ENCODE measurements at places on chromosomes 11 and 22.

DNA sequence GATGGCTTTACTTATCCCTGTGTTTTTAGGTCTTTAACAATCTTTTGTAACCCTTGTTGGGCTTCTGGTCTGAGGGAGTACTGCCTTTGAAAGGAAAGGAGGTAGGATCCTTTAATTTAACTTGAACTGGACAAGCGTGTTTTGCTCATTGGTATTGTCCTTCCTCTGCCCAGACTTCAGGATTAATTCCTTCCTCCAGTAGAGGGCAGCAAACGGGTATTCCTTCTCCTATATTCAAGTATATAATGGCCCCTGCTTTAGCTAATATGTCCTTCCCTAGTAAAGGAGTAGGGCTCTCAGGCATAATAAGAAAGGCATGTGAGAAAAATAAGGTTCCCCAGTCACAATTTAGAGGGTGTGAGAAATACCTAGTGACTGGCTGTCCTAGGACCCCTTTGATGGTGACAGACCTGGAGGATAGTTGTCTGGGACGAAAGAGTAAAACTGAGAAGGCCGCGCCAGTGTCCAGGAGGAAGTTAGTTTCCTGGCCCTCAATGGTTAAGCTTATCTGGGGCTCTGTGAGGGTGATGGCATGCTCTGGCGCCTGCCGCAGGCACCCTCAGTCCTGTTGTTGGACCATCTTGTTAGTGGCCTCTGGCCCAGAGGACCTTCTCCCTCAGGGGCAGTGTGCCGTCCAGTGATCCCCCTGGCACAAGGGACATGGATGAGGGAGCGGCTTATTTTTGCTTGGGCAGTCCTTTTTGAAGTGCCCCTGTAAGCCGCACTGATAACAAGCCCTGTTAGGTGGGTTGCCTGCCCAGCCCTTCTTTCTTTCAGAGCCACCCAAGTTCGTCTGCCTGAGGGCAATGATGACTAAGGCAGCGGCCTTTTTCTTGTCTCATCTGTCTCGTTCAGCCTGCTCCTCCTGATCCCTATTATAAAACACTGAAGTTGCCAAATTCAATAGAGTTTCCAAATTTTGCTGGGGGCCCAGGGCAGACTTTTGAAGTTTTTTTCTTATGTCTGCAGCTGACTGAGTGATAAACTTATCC lies 51.8 kb downstream of the C11orf71 start:
- DNase-seq, result no peak

DNA sequence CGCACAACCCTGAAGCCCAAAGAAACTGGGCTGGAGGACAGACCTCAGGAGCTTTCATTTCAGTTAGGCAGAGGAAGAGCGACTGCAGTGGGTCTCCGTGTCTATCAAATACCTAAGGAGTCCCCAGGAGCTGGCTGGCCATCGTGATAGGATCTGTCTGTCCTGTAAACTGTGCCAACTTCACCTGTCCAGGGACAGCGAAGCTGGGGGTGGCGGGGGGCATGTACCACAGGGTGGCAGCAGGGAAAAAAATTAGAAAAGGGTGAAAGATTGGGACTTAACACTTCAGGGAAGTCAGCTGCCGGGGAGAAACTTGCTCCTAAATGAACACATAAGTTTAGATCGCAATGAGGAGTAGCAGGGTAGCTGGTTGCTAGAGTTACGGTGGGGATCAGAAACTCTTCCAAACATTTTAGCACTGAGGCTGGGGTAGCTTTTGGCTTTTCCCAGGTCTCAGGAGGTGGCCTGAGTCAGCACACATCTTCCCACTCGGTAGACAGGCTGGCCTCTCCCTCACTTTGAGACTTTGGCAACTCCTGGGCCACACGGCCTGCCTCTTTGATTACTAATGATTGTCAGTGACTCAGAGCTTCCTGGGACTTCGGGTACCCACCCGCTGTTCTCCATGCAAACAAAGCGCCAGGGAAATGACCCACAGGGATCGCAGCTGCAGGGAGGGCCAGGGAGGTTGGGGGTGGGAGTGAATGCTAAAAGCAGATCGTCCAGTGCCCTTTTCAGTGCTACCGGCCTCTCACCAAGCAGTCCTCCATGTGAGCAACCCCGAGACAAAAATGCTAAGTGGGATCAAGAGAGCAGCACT lies 2.9 kb upstream of the MTFP1 start:
- DNase-seq, result no peak

- no peak for DNase-seq
These were observed 1.6 kb upstream of the BRD1 start for GRCh38 chr22:49829044-49829853.

GRCh38 chr11:78642979-78643675 lies 68.5 kb upstream of the NARS2 start:
- no peak for DNase-seq

DNA sequence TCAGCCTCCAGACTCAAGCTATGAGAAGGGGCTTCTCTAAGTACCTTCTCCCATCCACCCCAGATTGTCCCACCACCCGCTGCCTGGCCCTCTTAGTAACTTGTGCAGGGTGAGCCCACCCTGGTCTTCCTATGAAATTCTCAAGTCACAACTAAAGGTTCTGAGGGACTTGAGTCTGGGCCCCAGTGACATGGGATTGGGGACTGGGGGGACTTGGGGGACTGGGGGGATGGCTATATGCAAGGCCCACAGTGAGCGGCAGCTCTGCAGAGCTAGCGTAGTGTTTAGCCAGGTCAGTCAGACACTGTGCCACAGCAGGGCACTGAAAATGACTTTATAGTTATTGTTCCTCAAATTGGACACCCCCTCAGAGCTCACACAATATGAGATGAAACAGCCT lies 622.3 kb upstream of the CADM1 start:
- DNase-seq, result no peak

GRCh38 chr11:94132152-94132558 lies 3.5 kb downstream of the PANX1 start:
- no peak for DNase-seq

GRCh38 chr22:20514658-20515406 lies 7.4 kb downstream of the MED15 start:
- no peak for DNase-seq

GRCh38 chr11:85718991-85719807 lies 33.2 kb upstream of the CCDC89 start:
- DNase-seq, result no peak

DNA sequence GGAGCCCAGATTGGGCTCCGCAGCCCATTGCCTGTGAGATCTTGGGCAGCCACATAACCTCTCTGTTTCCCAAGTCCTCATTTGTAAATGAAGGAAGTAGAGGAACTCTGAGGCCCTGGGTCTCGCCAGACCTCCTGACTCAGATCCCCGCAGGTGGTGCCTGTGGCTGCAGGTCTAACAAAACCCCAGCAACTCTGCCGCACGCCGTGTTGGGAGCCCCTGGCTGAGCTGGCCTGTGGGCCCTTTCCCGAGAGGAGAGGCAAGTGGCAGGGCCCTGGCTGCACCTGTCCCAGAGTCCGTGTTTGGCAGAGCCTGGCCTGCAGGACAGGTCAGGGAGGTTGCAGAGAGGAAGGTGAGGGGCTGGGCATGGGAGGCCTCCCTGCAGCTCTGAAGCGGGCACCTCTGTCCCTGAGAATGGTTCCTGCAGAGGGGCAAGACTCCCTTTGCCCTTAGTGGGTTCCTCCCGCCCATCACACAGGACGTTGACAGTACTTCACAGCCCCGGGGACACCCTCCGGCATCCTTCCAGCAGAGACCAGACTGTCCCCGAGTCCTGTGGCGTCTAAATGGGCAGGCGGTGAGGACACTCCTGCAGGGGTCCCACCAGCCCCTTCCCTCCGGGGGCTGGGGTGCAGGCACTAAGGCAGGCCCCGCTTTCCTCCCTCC lies 67.7 kb downstream of the ARHGAP8 start:
- no peak for DNase-seq

DNA sequence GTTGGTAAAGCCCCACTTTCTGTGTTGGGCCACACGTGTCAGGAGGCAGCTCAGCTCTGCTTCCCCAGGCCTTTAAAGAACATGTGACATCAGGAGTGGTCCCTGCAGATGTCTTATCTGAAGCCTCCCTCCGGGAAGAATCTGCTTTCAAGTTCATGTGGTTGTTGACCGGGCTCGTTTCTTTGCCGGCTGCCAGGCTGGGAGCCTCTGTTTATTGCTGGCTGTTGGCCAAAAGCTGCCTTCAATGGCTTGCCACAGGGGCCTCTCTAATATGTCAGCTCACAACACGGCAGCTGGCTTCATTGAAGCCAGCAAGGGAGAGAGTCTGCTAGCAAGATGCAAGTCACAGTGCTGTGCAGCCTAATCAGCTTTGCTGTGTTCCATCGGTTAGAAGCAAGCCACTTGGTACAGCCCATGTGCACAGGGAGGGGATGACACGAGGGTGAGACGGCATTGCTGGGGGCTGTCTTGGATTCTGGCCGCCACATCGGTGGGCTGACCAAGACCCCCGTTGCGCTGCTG lies 14.6 kb downstream of the MRGPRF start:
- DNase-seq, result no peak

GRCh38 chr11:57432149-57432561 lies 5.2 kb upstream of the SLC43A3 start:
- DNase-seq, result no peak

DNA sequence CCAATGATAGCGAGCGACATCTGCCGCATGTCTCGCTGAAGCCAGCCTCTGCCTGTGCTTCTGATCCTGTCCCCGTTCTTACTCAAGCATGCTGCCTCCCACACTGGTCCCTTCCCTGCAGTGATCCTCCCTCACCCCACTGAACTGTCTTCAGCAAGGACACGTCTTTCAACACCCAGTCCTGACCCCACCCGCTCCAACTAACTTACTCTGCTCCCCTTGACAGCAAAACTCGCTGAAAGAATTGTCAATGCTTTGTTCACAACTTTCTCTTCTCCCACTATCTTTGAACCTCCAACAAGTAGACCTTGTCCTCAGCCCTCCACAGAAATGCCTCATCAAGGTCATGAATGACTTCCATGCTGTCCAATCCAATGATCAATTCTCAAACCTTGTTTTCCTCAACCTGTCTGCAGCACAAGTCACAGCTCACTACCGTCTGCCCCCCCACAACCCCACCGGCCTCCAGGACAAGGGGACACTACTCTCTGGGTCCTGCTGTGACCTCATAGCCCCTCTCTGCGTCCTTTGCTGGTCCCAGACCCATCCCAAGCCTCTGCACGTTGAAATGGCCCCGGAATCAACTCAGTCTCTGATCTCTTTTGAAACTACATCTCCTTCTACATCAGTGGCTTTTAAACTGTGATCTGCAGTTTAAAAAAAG lies 108.0 kb downstream of the MICAL3 start:
- no peak for DNase-seq

GRCh38 chr11:3164138-3164551 lies 965 bp downstream of the OSBPL5 start:
- no peak for DNase-seq

- DNase-seq, result no peak
These were observed 13.5 kb downstream of the IL18BP start for GRCh38 chr11:72012091-72012630.

GRCh38 chr11:117627259-117627658 lies 169.8 kb downstream of the DSCAML1 start:
- DNase-seq, result no peak

GRCh38 chr22:41300661-41301060 lies 664 bp upstream of the ZC3H7B start:
- no peak for DNase-seq

DNA sequence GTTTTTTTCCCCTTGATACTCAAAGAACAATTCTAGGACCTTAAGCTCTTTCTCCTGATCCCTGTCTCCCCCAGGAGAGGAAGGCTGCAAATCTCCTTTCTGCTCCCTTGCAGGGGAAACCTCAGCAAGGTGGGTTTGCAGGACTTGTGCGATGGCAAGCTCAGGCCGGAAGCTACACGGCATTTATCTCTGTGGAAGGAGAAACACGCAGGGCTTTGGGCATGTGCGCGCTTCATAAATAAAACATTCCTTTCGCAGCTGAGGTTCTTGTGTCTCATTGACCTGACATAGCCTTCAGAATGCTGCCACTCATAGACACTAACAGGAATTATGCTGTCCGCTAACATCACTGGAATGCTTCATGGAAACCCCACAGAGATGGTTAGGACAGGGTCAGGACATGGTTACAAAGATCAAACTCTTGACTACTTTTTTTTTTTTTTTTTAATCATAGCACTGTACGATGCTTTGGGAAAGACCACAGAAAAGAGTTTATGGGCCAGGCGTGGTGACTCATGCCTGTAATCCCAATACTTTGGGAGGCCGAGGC lies 42.6 kb downstream of the SLN start:
- no peak for DNase-seq

DNA sequence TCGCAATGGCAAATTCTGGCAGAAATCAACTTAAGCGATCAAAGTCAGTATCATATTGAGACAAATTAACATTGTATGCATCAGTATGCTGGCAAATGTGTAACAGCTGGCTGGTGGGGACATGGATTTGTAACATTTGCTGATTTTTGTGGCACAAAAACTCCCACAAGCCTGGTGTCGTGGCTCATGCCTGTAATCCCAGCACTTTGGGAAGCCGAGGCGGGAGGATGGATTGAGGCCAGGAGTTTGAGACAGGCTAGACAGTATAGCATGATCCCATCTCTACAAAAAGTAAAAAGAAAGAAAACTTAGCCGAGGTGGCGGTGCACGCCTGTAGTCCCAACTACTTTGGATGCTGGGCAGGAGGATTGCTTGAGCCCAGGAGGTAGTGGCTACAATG lies 17.6 kb upstream of the HDHD5 start:
- DNase-seq, result no peak

GRCh38 chr11:126167488-126167887 lies 44.0 kb downstream of the RPUSD4 start:
- no peak for DNase-seq

DNA sequence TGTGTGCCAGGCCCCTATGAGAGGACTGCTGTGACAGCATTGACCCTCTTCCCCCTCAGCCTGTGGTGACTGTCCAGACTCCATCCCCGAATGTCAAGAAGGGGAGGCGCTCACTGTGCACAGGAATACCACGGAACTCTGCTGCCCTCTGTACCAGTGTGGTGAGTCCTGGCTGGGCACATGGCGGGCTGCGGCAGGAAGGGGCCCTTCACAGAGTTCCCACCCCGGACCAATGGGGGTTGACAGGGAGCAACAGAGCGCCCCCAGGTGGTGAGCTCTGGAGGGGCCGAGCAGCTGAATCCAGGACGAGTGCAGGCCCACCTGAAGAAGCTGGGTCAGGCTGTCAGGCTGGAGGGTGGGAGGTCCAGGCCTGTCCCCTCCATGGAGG lies 83.8 kb upstream of the MYOD1 start:
- DNase-seq, result no peak

- DNase-seq, result no peak
These were observed 17.2 kb downstream of the SYNGR1 start for GRCh38 chr22:39367035-39367434.

GRCh38 chr11:34623463-34623862 lies 2.6 kb downstream of the EHF start:
- no peak for DNase-seq

DNA sequence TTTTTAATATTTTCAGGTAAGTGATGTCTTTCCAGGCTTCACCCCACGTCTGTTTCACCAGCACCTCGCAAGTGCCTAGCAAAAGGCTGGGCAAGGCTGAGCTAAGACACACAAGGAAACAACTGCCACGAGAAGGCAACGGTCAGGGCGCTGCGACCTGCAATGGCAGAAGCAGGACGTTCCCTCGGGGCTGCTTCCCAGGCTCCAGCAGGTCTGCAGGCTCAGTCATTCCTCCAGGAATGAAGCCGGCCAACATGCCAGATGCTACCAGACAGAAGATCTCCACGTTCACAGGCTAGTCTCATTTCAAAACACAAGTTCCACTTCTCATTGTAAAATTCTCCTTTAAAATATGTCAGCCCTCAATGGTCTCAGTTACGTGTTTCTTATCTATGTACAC lies 45.5 kb downstream of the CELSR1 start:
- no peak for DNase-seq

Measured in activated T-helper 1 cell treated with anti-CD3 and anti-CD28 coated beads, Interleukin-2, amount 50 U/mL, for 16 hours (primary cell).